ENCODE measurements at places on chromosomes 6 and 20.

- DNase-seq: no peak
Observed at GRCh38 chr6:56292505-56293181, 45.3 kb upstream of the COL21A1 start.

- DNase-seq: no peak
Observed at GRCh38 chr6:119193707-119194106, 115.2 kb upstream of the FAM184A start.

- DNase-seq: no peak
Observed at GRCh38 chr6:16544006-16544405, 217.3 kb downstream of the ATXN1 start.

DNA sequence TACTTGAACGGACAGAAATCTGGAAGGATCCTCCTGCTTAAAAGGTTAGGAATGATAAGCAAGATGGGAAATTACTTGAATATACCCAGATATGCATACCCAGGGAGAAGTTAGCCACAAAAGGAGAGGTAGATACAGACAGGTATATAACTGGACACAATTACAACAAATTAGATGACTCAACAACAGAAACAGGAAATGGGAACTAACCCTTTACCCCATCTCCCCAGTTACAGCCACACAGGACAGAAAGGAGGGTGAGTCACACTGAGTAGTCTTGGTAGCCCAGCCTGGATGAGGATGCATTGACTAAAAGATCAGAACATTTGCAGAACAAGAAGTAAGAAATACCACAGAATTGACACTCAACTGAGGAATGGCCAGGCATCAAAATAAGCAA lies 61.2 kb downstream of the C6orf52 start:
- DNase-seq: no peak
